ENCODE measurements at places on chromosomes 11 and 22.
A peak's percentile ranks its signal among the peaks of the same experiment; 100 is the strongest.

GRCh38 chr22:42877158-42877557, 20.1 kb upstream of the ARFGAP3 start:
- no peak for DNase-seq

DNA sequence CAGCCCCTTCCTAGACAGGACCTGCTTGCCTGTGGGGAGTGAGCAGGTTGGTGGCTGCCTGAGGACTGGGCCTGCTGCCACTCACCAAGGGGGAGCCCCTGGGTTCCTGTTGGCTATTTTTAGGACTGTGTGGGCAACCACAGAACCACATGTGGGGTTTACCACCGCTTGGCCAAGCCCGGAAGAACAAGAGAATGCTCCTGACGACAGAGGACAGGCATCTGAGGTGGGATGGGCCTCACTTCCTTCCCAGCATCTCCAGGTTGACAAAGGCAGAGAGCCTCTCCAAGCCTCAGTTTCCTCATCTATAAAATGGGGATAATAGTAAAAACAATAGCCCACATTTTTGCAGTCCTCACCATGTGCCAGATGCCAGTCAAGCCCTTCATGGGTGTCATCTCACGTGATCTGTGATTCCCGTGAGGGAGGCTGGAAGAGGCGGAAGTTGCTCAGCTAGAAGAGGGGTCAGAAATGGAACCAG, 43.6 kb downstream of the LRRC32 start:
- peak; percentile 82 for DNase-seq

- no peak for DNase-seq
Measured at GRCh38 chr11:17574141-17575091, 27.4 kb downstream of the OTOG start.

- no peak for DNase-seq
Measured at GRCh38 chr11:1668911-1669473, 28.0 kb upstream of the KRTAP5-6 start.

GRCh38 chr11:8962841-8963240, 1.4 kb downstream of the TMEM9B start:
- DNase-seq, result no peak

- DNase-seq, result no peak
Measured at GRCh38 chr11:32430568-32431381, 4.6 kb downstream of the WT1 start.

DNA sequence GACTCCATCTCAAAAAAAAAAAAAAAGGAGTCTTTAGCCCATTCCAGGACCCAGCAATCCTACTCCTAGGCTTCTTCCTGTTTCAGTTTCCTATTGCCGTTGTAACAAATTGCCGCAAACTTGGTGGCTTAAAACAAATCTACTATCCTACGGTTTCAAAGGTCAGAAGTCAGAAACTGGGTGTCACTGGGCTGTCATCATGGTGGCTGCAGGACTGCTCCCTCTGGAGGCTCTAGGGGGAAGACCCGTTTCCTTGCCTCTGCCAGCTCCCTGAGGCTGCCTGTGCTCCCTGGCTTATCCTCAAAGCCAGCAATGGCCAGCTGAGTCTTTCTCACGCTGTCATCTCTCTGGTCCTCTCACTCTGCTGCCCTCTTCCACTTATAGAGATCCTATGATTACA, 8.7 kb upstream of the DAGLA start:
- no peak for DNase-seq

- DNase-seq, result no peak
Measured at GRCh38 chr11:128500493-128500892, 86.9 kb downstream of the ETS1 start.

Data from activated CD4-positive, alpha-beta T cell treated with anti-CD3 and anti-CD28 coated beads, Interleukin-2, amount 50 U/mL, for 16 hours (primary cell).